ENCODE measurements at places on chromosomes 7 and 10. TPM values are rescaled to one million over a fixed set of nuclear protein-coding genes. Genes with fewer than 3 reads are reported as not detected.

DNA sequence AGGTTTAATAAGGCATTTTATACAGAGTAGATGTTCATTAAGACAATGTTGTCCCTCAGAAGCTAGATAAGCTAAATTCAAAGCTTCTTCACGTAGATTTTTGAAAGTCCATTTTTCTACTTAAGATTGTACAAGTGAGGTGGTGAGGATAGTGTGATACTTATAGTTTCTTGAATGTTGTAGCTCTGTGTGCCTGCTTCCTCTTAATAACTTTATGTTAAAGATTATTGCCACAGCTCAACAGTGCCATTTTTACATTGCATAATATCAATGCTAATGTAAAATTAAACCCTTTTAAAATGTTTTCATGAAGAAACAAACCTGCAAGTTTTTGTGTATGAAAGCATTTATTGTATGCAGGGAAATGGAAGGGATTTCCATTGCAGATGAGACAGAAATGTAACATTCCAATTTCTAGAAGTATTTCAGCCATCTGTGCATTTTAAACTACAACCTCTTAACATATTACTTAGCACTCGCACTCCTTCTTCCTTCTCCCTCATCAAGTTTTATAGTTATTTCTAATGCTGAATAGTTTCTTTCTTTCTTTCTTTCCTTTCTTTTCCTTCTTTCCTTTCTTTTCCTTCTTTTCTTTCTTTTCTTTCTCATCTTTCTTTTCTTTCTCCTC, 212.0 kb downstream of the TWIST1 start:
- no peak for DNase-seq

ARL5B gene
- polyA plus RNA-seq, result 1.9 TPM

DNA sequence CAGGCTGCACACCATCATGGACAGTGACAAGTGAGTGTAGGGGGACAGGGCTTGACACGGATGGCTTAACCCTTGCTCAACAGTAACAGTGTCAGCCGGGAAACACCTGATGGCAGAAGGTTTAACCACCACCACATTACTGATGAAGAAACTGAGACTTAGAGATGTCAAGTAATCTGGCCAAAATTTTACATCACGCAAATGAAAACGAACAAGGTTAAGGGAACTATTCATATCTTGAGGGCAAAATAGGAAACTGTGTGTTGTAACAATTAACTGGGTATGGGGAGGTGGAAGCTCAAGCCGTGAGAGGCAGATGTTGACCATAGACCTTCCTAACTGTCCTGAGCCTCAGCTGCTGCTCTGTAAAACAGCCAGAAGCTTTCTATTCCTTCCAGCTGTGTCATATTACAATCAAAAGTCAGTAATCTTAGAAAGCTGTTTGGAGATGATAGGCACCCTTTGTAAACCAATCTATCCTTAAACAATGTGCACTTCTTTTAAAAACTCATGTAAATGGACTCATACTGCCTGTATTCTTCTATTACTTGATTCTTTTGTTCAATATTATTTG, 68.4 kb downstream of the ABCC2 start:
- DNase-seq, result no peak

GRCh38 chr7:141039376-141039775, 24.6 kb upstream of the MRPS33 start:
- no peak for DNase-seq

GRCh38 chr10:99869581-99870122, 87.2 kb downstream of the ABCC2 start:
- DNase-seq, result no peak

TMEM196 gene
- polyA plus RNA-seq, result not detected

DNA sequence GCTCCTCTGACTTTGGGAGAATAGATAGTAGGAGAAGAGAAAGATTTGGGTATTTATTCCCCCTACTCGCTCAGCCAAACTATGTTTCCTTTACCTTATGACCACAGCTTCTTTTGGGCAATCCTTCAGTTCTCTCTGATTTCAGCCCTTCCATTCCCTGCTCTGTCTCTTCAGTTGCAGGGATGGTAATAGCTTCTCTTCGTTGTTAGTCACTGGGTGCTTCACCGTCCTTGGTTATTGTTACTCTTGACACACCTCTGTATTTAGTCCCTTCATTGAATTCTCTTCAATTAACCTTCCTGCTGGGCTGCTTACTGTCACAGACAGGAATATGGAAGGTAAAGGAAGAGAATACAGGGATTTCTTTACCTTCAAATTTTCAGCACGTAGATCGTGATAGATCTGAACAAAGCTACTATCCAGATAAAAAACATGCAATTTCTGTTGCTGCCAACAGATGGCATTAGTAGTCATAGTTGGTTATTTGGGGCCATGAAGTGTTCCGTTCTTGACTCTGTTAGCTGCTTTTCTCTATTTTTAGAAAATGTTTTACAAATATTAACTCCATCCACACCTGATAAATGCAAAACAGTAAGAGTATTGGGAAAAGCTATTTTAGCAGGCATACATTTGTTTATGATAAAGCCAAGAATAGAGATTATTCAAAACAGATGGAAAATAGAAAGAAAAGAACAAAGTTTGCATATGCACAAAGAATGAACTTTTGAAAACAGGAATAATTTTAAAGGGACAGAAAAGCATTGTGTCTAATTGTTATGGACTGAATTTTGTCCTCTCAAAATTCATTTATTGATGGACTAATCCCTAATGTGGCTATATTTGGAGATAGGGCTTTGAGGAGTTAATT, 14.0 kb upstream of the PTTG1IP2 start:
- no peak for DNase-seq

- DNase-seq, result no peak
Measured at GRCh38 chr7:69577221-69577620, 21.1 kb upstream of the AUTS2 start.

DNA sequence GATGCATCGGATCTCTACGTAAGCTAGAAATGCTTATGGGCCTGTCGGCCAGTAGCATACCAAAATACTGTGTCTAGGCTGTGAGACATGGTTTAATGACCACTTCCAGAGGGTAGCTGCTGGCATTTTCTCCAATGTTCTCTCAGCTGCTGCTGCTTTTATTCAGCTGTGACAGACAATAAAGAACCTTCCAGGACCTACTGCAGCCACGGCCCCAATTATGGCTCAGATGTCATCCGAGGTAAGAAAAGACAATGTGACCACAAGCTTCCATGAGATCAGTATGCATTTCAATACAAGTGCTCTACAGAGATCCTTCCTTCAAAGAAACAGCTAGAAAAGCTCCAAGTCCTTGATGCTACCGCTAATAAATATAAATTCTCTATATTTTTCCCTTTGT, 256.2 kb downstream of the SDHAF3 start:
- no peak for DNase-seq

NRG3 gene
- not detected for polyA plus RNA-seq

DNA sequence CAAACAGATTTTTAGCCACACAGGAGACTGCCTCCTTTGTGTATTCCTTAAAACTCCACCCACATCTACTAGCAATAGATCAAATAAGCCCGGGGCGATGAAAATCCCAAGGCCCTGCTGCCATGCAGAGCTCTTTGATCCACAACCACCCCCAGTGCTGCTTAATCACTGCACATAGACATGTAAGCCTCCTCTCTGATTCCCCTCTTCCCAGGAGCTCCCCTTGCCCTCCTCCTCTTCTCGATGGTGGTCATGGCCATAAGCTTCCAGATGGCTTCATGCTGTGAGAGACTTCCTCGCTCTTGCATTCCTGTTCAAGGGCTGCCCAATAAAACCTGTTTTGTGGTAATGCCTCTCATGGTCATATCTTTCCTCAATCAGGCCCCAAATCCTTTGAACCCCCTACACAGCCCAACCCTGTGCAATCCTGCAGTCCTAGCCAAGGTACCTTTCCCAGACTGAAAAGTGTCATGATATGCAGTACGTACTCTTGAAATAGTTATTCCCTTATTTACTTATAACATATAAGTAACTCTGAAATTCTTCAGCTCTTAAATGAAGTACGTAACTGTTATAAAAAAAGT, 158.5 kb downstream of the CACNA2D1 start:
- no peak for DNase-seq

DNA sequence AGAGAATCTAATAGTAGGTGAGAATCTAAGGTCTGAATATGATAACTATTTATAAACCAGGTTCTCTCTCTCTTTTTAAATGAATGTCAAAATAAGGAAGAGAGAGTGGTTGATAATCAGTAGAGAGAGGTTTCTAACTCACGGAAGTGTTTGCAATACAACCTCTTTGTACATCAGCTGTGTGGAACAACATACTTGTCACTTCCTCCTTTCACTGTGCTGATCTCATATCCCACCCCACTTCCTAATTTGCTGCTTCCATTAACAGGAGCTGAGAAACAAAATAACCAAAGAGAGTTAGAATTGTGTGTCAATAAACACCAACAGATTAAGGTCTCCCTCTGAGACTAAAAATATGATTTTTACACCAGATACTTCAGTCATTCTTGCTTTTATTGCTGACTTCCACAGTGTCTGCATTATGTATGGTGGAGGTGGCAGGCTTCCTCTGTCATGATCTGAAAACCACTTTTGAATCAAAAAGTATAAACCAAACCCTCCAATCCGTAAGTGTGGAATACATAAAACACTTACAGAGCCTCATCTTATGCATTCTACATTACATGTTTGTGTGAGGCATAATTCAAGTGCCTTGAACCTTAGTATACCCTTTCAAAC, 25.0 kb downstream of the CACUL1 start:
- DNase-seq, result no peak

MKX gene
- 0.06 TPM for polyA plus RNA-seq

DNA sequence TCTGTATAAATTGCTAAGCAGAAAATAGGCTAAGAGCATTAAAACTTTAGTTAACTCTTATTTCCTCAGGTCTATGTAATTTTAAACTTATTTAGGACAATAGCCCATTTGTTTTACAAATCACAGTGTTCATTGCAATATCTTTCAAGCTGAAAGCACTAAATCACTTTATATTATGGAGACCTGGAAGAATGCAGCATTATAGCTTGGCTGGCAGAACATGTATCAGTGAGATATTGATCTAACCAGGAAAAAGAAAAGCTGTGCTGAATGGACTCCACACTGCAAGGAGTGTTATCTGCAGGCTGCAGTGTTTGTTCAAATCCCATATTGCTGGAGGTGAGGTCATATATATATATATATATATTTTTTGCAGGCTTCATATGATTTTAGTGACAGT, 517.5 kb downstream of the NRG3 start:
- DNase-seq, result no peak

- no peak for DNase-seq
Measured at GRCh38 chr10:22491931-22492615, 146.8 kb downstream of the SPAG6 start.

SOSTDC1 gene
- 0.19 TPM for polyA plus RNA-seq

ANKRD22 gene
- not detected for polyA plus RNA-seq

- no peak for DNase-seq
Measured at GRCh38 chr10:3294919-3295581, 122.5 kb upstream of the PITRM1 start.

EPC1 gene
- polyA plus RNA-seq, result 11.0 TPM

HGF gene
- 0.42 TPM for polyA plus RNA-seq

DNA sequence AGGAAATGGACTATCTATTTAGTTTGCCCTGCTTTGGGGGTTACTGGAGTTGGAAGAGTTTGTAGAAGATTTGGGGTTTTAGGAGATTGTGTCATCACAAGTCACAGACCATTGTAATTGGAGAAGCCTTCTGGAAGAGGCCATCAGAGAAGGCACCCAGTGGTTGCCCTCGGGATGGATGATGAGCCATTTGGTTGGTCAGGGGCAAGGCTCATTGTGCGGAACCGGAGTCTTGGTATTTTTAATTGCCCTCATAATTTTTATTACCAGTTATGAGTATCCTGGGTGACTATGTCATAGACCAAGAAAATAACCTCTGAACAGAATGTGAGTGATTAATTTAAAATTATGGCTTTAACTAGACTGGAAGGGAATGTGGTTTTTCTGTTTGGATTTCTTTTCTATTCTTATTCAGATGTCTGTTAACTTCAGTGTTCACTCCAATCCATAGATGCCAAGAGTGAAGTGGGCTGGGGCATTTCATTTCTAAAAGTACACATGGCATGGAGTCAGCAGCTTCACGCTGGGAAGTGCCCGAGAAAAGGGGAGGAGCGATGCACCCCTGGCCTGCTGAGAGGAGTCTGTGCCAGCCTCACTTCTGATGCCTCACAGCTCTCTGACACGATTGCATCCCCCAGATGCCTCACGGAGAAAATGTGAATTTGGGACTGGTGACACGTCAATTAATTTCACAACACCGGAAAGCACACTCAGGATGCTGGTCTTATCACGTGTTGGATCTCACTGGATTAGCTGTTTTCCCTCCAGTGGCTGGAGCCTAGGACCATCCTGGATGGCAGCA, 225.6 kb upstream of the IGFBP3 start:
- no peak for DNase-seq

- DNase-seq, result no peak
Measured at GRCh38 chr10:759898-760477, 70.5 kb upstream of the DIP2C start.

COMMD3 gene
- 64.4 TPM for polyA plus RNA-seq

CLEC2L gene
- polyA plus RNA-seq, result not detected

ERVW-1 gene
- not detected for polyA plus RNA-seq

DNA sequence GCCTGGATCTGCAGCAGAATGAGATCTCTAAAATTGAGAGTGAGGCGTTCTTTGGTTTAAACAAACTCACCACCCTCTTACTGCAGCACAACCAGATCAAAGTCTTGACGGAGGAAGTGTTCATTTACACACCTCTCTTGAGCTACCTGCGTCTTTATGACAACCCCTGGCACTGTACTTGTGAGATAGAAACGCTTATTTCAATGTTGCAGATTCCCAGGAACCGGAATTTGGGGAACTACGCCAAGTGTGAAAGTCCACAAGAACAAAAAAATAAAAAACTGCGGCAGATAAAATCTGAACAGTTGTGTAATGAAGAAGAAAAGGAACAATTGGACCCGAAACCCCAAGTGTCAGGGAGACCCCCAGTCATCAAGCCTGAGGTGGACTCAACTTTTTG, 21.4 kb downstream of the LRRC17 start:
- no peak for DNase-seq

- no peak for DNase-seq
Measured at GRCh38 chr7:106775975-106776607, 89.0 kb upstream of the PIK3CG start.

DNA sequence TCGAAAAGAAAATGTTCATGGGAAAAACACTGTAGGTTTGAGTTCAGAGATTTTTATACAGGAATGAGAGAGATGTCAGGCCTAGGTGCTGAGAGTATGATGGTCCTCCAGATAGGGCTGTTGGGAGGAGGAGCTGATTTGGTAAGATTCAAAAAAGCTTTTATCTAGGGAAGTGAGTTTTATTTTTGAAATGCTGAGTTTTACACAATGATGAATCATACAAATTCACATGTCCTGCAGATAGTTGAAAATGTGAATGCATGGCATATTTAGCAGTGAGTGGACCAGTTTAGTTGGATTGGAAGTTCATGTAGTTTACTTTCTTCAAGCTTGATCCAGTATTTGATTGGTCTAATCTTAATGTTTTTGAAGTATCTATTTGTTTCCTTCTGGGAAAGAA, 154.8 kb downstream of the LRRC4 start:
- DNase-seq, result no peak
